ENCODE measurements at places on chromosomes 13 and 19.

DNA sequence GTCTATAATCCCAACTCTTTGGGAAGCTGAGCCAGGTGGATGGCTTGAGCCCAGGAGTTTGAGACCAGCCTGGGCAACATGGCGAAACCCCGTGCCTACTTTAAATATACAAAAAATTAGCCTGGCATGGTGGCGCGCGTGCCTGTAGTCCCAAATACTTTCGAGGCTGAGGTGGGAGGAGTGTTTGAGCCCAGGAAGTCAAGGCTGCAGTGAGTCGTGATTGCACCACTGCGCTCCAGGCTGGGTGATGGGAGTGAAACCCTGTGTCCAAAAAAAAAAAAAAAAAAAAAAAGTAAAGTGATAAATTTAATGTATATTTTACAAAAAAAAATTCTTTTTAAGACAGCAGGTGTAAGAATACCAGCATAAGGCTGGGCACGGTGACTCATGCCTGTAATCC is 17.6 kb downstream of the TMEM38A start:
- DNase-seq, result no peak

DNA sequence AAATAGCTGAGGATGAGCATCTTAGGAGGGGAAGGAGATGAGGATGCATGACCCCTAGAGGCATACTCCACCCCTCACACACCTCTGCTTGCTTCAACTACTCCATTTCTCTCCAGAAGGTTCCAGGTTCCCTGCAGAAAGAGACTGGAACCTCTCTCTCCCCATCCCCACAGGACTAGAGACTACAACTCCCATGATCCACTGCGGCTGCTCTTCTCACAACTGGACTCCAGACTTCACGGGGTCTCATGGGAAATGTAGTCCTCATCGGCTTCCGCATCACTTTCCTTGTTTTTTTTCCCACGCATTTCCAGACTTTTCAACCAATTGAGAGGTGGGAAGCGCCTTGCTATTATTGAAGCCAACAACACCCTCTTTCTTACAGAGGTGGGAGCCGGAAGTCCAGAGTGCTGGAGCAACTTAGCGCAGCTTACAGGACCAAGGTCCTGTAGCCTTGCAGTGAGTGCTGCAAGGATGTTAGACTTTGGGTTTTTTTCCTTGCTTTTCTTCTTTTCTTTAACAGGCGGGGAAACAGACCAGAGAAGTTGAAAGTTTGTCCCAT is 13.9 kb upstream of the CACNG6 start:
- no peak for DNase-seq

DNA sequence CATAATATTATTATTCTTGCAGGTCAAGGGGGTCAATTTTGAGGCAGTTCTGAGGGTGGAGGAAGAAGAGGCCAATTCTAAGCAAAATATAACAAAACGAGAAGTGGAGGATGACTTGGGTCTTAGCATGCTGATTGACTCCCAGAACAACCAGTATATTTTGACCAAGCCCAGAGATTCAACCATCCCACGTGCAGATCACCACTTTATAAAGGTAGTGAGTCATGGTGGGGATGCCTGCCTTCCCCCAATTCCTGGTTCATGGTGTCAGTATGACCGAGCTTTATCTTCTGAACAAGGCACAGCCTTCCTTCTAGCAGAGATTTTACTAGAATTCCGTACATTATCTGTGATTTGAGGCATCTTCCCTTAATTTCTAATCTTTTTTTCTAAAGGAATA is 9.4 kb upstream of the DCUN1D2 start:
- DNase-seq, result no peak

GRCh38 chr19:36771261-36772231 is 1.1 kb downstream of the ZNF850 start:
- no peak for DNase-seq

DNA sequence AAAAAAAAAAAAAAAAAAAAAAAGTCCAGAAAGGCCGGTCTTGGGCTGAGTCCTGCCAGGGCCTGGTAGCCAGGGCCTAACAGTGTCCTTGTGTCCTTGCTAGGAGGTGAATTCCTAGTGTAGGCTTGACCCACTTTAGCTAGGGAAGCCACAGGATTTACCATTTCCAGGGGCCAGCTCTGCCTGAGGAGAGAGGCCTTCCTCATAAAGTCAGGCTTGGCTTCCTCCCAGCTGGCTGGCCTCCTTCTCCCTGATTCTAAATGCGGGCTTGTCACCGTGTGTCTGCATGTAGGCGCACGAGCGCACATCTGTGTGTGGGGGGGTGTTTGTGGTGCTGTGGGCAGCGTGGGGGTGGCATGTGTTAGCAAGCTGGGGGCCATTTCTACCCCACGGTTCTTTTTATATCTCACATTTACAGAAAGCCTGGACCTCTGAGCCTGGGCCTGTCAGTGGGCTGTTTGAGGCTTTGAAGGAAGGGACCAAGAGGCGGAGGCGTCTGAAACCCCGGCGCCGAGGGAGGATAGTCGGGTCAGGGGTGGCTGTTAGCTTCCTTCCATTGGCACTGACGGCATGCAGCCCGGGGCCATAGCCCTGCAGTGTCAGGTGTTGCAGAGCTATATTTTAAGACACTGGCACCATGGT is 31.7 kb downstream of the IER2 start:
- no peak for DNase-seq
